ENCODE measurements at places on chromosomes 5 and 9.

- DNase-seq = peak; percentile 37
Observed at GRCh38 chr9:22237497-22238363, 208.9 kb upstream of the DMRTA1 start.

DNA sequence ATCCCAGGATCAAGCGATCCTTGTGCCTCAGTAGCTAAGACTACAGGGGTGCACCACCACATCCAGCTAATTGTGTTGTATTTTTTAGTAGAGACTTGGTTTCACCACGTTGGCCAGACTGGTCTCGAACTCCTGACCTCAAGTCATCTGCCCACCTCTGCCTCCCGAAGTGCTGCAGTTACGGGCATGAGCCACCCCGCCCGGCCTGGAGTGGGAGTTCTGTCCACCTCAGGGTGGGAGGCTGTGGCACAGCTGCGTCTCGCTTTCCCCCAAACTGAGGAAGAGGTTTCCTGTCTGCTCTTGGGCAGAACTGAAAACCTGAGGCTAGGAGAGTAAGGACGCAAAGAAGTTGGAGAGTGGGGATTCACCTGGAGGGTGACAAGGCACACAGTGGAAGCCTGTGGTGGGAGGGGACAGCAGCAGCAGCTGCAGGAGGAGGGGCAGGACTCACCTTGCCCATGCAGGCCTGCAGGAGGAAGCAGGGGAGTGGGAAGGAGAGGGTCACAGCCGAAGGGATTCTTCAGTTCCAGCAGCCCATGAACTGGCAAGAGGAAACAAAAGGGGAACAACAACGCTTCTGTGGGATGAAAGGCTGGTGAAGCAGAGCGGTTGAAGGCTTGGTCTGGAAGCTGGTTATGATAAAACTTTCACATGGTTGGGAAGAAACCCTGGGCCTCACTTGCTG, 181.4 kb downstream of the GAS1 start:
- DNase-seq = no peak

GRCh38 chr9:107784235-107784958, 294.8 kb upstream of the KLF4 start:
- DNase-seq = peak; percentile 6

DNA sequence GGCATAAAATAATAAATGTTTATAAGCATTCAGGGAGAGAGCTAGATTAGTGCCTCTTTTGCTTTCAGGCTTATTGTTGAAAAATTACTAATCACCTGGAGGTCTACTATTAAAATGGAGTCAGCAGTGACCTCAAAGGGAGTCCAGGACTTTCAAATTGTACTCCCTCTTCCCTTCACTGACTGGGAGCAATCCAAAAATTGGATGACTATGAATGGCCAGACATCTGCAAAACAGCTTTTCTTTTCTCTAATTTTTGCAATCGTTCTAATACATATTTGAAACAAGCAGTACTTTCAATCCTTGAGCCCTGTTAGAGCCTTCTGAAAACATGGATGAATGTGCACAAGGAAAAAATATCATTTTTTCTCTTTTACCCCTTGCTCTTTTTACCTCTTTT, 461.8 kb downstream of the TMEM232 start:
- no peak for DNase-seq

DNA sequence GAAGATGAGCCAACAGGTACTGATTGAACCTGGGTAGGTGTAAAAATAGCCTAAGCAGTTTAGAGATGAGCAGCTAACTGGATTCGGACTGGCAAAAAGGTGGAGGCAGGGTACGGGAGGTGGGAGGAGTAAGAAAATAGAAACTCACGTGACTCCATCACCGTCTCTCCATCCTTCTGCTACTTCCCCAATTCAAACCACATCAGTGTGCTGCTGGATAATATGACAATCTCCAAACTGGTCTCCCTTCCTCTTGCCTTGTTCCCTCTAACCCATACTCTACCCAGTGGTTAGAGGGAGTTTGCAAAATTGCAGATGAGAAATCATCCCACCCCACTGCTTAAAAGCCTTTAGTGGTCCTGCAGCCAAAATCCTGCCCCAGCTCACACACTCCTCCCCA, 42.7 kb downstream of the RIGI start:
- no peak for DNase-seq

GRCh38 chr5:33153372-33153771, 287.4 kb upstream of the TARS1 start:
- DNase-seq = no peak

DNA sequence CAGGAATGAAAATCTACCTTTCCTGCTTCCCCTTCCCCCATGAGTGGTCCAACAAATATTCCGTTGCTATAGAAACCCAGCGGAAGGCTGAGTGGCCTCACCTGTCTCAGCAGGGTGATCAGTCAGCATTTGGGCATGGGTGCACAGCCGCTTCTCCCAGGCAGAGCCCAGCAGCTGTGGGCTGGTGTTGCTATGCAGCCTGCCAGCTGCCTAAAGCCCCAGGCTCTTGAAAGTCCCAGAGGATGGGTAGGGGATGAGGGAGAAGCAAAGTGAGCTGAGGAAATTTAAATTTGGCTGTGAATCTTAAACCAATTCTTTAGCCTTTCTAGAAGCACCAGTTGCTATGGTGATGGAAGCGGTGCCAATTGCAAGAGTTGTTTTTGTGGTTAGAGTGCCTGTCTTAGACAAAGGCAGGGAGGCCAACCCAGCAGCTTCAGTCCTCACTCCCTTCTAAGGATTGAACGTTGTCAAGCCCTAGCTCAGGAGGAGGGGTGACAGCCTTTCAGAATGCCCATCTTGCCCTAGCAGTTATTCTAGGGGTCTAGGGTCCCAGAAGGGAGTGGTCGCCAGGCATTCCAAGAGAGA, 151.5 kb upstream of the PITX1 start:
- DNase-seq = no peak

DNA sequence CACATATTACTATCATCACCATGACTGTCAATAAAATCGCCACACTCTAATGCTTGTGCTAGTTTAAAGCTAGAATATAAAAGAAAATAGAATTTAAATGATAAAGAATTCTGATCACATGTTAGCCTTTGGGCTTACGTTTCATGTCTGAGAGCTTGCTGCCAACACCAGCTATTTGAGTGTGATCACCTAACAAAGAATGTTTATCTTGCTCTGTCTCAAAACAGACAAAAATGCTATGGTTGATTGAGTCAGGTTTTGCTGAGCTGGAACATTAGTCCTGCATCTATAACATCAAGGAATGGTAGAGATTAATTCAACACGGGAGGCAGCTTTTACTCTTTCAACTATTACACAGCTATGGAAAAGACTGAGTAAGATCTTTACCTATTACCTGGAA, 50.7 kb downstream of the MSX2 start:
- no peak for DNase-seq

DNA sequence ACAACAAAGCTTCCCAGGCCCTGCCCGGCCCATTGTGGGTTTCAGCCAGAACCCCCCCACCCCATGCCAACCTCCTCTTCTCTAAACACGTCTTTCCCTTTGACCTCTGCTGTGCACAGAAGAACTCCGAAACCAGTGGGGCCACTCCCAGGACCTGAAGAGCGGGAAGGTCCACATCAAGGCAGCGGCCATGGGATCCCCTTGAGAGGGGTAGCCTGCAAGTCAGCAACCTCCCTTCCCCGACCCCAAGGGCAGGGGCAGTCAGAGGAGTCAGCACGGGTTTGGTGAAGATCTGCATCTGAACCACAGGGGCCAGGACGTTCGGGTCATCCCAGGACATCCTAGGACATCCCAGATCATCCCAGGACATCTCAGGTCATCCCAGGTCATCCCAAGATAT, 379.9 kb upstream of the IRX4 start:
- no peak for DNase-seq

GRCh38 chr9:107425101-107426025, 64.2 kb downstream of the KLF4 start:
- peak; percentile 10 for DNase-seq

- DNase-seq = no peak
Observed at GRCh38 chr9:87604886-87605588, 107.4 kb downstream of the DAPK1 start.

DNA sequence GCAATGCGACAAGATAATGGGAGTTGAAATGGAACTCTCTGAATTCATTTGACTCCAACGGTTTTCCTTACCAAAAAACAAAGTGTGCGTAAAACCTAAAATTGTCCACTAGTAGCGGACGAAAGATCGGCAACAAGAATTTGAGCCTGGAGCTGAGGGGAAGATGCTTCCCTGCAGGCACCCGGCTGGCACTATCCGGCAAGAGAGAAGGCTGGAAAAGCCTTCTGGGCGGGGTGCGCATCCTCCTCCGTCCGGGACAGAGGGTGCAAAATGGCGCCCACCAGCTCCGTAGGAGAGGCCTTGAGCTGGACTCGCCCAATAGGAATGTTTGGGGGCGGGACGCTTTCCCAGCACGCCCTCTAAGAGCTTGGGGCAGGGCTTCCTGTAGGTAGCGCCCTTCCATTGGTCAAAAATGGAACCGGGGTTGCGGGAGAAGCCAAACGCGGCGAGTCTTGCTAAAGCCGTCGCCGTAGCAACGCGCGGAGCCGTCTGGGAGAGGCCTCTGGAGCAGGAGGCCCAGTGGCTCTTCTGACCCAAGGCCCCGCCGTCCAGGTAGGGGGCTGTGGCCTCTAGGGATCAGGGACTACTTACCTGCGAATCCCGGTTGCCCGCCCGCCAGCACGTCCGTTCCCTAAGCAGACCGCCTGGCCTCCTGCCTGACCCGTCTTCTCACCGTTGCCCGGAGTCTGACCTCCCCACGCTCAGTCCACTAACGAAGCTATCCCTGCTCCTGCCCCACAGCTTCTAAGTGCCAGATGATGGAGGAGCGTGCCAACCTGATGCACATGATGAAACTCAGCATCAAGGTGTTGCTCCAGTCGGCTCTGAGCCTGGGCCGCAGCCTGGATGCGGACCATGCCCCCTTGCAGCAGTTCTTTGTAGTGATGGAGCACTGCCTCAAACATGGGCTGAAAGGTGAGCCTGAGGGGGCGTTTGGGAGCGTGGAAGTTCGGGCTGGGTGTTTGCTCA, 9.2 kb downstream of the RUFY1 start:
- peak; percentile 92 for DNase-seq

GRCh38 chr5:14036947-14037346, 92.5 kb upstream of the DNAH5 start:
- DNase-seq = no peak

DNA sequence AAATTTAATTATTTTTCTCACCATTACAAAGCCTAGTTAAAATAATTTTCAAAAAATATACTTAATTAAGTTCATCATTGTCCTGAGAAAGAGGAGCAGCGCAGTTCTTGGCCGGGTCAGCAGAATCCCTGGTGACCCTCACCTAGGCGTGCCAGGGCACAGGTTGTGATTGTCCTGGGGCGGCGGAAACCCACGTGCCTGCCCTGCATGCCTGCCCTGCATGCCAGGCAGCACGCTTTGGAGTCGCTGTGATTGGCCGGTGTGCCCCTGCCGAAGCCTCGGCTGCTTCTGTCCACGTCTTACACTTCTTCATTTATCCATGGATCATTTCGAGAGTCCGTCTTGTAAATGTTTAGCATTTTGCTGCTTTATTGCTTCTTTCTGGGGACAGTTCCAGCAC, 25.6 kb downstream of the SLC12A2 start:
- DNase-seq = no peak

- no peak for DNase-seq
Observed at GRCh38 chr9:129319076-129319937, 141.2 kb upstream of the IER5L start.

DNA sequence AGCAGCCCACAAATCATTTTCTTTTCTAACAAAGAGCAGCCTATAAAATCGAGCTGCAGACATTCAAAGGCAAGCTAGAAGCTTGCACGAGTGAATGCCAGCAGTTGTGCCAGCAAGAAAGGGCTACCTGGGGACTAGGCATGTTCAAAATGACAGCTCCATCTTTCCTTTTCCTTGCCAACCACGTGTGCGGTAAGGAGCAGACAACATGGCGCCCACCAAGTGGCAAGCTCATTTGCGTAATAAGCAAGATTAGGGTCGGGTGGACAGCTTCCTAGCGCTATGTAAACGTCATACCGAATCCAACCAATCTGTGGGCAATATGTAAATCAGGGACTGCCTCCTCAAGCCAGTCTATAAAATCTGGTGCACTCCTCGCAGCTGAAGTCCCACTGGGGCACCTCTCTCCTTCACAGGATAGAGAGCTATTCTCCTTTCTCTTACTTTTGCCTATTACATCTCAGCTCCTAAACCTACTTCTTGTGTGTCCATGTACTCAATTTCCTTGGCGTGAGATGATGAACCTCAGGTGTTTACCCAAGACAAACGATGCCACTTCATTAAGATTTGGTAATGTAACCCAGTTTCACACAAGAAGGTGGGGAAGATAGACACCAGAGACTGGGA, 22.5 kb upstream of the SPARC start:
- DNase-seq = no peak

DNA sequence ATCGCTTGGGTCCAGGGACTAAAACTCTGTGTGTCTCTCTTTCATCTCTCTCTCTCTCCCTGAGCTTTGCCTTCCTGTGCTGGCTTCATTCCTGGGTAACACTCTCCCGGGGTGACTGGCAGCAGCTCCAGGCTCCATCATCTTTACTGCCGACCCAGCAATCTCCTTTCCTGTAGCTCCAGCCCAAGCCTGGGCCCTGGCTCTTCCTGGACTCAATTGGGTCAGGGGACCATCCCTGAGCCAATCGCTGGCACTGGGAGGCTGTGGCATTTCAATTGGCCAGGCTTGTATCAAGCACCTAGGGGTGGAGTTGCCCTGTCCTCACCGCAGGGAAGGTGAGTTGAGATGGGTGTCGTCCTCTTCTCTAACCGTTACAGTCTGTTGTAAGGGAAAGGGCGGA, 31.9 kb downstream of the FAM240B start:
- DNase-seq = no peak

GRCh38 chr9:34185778-34186551, 7.1 kb downstream of the UBAP1 start:
- no peak for DNase-seq

- no peak for DNase-seq
Observed at GRCh38 chr9:90365666-90366065, 277.0 kb downstream of the DIRAS2 start.

DNA sequence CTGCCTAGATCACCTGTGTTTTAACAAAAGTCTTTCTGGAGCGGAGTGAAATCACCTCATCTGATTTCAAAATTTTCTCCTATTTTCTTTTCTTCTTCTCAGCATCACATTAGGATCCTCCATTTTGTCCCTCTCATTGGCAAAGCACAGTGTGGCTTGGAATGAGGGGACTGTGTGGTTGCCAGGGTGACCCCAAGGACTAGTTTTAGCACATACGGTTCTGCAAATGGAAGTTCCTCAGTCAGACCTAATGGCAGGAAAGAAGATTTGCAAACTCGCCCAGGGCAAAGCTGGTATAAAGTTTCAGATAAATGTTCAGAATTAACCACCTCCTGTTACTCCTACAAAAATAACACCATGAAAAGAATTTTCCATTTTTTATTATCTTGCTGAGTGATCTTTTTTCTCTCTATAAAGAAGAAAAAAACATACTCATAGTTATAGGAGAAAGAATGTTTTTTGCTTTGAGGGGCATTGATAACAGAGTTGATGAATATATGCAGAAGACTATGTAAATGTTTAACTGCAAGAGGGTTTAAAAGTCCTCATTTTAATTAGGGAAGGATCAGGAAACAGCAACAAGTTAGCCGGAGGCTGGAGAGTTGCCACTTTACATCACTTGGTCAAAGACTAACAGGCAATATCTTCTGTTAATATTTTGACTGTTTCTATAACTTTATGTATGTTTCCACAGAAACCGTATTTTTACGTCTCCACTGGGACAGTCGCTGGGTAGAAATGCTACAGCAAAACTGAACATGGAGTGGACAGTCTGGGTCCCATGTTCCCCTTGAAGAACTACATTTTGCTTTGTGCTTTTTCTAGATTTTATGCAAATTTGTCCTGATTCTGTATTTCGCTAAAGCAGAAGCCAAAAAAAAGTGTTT, 257.8 kb downstream of the NR2F1-AS1 start:
- no peak for DNase-seq

GRCh38 chr5:1378866-1379659, 34.2 kb upstream of the CLPTM1L start:
- DNase-seq = no peak

GRCh38 chr5:145947581-145947980, 11.2 kb downstream of the SH3RF2 start:
- no peak for DNase-seq
